ENCODE measurements at places on chromosomes 4 and X.

DNA sequence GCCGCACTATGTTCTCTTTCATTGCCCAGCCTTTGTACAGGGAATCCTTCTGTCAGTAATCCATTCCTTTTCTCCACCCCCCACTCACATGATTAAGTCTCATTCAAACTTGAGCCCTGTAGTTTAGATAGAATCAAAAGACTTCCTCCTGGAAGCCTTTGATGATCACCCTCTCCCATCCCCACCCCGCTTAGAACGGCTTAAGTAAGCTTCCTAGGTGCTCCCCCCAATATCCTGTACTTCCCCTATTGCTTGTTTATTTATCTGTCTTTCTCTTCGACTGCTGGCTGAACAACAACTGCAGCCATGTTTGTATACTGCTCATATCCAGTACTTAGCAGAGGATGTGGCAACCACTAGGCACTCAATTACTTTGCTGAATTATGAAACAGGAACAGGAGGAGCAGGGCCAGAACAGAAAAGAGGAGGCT, 38.5 kb upstream of the GPC3 start:
- DNase-seq, result no peak

- DNase-seq, result no peak
Measured at GRCh38 chr4:181911420-181911819, 331.8 kb upstream of the TENM3 start.

DNA sequence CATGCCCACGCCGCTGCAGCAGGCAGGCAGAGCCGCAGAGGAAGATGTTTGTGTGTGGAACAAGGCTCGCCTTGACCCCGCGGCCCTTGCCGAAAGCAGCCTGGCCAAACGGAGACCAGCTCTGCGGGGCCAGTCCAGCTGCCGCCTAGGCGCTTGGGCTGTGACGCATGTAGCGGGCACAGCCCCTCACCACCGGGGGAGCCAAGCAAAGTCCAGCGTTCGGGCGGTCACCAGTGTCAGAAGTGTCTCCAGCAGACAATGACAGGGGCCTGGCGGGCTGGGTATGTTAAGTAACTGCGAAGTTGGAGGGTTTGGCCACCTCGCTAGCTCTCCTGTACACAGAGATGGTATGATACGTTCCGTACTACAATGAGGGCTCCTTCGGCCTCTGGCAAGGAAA, 1.3 kb downstream of the AMER1 start:
- DNase-seq, result no peak

GRCh38 chr4:104490770-104491480, 3.8 kb downstream of the CXXC4 start:
- DNase-seq, result peak; percentile 25

GRCh38 chr4:186643501-186644310, 80.0 kb downstream of the FAT1 start:
- no peak for DNase-seq

DNA sequence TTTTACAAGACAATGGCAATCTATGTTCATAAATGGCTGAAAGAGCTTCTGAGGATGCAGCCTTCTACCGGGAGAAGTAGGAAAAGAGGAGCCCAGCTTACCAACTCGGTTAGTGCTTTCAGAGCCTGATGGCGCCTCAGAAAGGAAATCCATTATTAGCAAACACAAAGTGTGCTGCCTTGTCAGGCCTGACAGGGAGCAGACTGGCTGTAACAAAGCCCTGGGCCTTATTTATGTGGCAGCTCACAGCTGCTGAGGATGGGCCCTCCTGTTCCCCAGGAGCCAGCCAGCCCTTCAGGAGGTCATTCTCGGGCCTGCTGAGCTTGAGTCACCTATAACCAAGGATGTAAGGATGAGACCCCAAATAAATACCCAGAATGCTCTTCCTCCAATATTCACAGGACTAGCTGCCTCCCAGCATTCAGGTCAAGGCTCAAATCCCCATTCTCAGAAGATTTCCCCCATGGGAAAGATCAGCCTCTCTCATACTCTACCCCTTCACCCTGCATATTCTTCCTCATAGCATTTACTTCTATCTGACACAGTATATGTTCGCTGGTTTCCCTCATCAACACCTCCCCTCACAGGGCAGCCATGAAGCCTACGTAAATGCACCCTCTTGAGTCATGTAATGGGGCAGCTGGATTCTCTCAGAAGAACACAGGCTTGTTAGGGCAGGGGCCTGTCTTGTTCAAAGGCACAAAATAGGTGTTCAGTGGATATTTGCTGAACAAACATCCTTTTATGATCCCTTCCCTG, 227.0 kb upstream of the RASGEF1B start:
- no peak for DNase-seq

- DNase-seq, result no peak
Measured at GRCh38 chr4:8162625-8163024, 4.0 kb upstream of the ABLIM2 start.

GRCh38 chr4:55296096-55296495, 49.9 kb upstream of the SRD5A3 start:
- DNase-seq, result no peak

GRCh38 chr4:53929311-53929710, 135.1 kb downstream of the CHIC2 start:
- DNase-seq, result no peak

DNA sequence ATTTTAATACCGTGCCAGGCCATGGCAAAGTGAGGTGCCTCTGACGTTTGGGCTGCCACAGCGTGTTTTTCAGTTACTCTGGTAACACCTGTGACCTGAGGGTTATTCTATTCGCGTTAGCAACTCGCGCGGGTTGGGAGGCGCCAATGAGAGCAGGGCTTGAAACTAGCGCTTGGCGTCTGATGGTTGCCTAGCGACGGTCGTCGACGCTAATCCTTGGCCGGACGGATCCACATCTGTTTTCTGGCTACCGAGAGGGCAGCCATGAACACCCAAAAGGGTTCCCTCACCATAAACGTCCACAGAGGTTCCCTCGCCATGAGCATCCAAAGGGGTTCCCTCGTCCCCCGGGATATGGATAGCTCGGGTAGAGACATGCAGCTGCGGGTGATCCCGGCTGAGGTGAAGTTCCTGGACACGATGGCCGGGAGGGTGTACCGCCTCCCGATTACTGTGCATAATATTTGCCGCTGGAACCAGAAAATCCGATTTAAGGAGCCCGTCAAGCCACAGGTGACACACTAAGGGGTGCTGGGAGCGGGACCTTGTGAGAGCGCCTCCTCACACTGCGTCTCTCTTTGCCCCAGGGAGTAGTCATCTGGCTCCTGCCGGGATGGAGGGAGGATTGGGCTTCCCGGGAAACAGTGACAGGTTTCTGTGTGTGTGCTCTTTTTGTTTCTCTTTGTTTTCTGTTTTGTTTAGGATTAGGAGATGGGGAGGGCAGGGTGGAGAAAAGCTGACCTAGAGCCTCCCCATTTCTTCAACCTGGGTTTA, at the start of gene CFAP47:
TSS of gene CFAP47 (plus strand) at position 199 of the 774 bp plus-strand sequence. CDS start at position 265, 66 bp downstream.
- no peak for DNase-seq

DNA sequence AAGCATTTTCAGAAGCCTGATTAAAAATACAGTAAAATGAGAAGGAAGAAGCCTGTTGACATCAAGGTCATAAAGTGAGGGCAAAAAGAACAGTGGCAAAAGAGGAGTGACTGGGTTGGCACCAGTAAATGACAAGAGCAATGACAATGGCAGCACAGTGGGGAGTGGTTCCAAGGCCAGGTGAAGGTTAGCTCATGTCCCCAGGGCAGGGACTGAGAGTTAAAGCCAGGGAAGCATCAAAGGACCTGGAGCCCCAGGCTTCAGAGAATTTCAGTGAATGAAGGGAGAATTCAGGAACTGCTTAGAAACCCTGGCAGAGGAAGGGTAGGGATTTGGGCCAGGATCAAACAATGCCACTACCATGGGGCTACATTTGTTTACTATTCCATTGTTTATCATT, 8.8 kb upstream of the PIGA start:
- no peak for DNase-seq

- DNase-seq, result no peak
Measured at GRCh38 chr4:157667836-157668235, 447.3 kb downstream of the GRIA2 start.

- no peak for DNase-seq
Measured at GRCh38 chr4:137896221-137896737, 345.9 kb downstream of the SLC7A11 start.

DNA sequence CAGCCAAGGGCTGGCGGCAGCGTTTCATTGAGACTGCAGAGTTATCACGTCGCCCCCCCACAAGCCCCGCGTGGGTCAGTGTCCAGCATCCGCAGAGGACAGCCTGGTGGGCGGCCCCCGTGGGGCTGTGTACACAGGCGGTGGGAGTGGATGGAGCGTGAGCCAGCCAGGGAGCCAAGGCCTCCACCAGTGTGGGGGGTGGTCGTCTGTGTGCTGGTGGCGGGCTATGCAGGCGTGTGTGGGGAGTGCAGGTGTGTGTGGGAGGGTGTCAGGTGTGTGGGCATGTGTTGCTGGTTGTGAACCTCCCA, 56.5 kb upstream of the NKX1-1 start:
- no peak for DNase-seq

DNA sequence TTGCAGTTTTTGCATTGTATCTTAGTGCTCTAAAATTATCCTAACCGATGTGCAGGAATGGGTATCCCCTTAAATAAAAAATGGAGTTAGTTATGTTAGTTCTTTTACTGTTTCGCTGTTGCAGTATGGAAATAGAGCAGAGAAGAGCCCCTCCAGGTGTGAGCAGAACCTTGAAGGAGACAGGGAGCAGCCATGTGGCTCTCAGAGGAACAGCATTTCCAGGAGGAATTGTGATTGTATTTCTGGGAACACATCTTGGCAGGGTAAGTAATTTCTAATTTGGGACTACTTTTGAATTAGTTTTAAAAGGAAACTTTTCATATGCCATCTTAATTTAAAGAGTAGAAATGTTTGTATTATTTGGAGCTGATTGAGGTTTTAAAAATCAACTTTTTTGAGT, 5.3 kb upstream of the CCDC158 start:
- DNase-seq, result no peak

GRCh38 chr4:93179044-93179443, 649.5 kb upstream of the ATOH1 start:
- DNase-seq, result no peak

GRCh38 chr4:167321299-167321698, 87.0 kb upstream of the SPOCK3 start:
- DNase-seq, result no peak

DNA sequence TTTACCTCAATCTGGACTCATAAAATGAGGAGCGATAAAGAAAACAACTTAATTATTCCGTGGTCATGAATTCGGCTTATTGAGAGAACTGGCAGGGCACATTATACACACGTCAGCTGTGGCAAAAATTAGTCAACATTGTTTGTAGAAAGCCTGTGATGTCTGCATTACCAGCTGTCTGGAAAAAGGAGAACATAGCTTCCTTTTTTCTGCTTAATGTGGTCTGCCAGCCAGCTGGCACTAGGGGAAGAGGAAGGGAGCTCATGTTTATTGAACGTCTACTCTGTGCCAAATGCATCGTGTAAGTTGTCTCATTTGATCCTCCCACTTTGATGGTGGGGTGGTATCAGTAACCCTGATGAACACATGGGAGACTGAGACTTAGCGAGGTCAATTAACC, 367.6 kb downstream of the ARHGAP24 start:
- DNase-seq, result no peak

DNA sequence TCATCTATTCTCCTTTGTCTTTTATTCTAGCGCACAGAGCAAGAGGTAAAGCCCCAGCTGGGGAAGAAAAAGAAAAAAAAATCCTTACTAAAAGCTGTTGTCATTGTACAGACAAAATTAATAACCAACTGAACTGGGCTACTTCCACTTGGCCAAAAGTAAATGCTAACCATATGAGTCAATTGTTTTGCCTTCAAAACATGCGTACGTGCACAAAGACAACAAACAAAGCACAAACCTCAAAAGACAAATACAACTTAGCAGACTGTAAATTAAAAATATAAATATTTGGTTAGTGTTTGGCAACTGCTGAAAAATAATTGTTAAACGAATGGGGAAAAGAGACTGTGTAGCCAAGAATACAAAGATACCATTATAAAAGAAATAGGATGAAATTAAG, 5.9 kb downstream of the EDA2R start:
- DNase-seq, result no peak

GRCh38 chrX:12702509-12703091, 88.6 kb upstream of the PRPS2 start:
- no peak for DNase-seq

DNA sequence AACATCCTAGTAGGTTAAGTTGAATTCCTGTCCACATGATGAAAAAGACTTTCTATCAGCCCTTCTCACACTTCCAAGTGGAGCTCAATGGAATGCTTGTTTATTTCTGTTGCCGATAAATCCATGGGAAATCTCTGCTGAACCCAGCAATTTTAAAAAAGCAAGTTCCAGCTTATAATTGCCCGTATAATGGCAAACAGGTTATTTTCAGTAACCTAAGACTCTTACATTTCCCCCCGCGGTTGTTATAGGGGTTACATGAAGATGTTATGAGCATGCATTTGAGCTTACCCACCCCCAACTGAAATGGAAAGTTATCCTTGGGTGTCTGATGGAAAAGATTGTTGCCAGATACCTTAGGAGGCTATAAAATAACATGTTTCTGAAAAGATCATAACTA, 136.2 kb downstream of the PALLD start:
- DNase-seq, result no peak

GRCh38 chrX:41033299-41033698, 51.9 kb upstream of the USP9X start:
- no peak for DNase-seq

- DNase-seq, result no peak
Measured at GRCh38 chr4:96352051-96352517, 512.2 kb downstream of the PDHA2 start.

- no peak for DNase-seq
Measured at GRCh38 chr4:126890994-126891393, 741.8 kb upstream of the INTU start.

- no peak for DNase-seq
Measured at GRCh38 chr4:153778383-153778782, 10.5 kb downstream of the SFRP2 start.

- no peak for DNase-seq
Measured at GRCh38 chr4:32826169-32826568, 2106.0 kb downstream of the PCDH7 start.

GRCh38 chr4:11116940-11117339, 311.8 kb downstream of the HS3ST1 start:
- DNase-seq, result no peak

DNA sequence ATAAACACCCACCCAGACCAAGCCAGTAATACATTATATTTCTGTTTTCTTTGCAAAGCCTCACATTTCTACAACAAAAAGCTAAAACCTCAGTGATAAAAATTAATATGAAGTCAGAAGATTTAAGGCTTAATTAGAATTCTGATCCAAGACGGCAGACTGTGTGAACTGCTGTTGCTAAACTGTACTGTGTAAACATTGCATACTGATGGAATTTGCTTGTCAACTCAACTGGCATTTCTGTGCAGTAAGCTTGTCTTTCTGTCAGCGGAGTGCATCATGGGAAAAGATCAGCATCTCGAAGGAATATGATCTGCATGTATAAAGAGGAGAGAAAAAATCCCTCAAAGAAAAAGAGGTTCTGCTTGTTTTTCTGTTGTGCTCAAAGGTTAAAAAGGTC, 69.4 kb upstream of the SPANXB1 start:
- DNase-seq, result no peak

DNA sequence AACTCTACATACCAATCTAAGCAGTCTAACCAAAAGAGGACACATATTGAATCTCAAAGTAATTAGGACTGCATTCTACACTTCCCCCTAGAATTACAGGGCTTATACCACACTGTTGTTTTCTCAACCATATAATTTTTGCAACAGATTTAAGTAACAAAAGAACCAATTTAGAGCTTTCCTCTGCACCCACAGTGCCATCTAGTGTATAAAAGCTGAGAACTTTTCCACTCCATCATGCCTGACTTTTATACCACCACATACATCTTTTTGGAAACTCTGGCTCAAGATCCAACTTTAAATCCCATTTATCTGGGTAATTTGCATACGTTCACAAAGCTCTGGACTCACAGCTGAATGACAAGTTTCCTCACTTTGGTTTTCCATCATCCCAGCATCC, 99.5 kb downstream of the EFHC2 start:
- no peak for DNase-seq
